ENCODE measurements at places on chromosomes 2 and 18.

DNA sequence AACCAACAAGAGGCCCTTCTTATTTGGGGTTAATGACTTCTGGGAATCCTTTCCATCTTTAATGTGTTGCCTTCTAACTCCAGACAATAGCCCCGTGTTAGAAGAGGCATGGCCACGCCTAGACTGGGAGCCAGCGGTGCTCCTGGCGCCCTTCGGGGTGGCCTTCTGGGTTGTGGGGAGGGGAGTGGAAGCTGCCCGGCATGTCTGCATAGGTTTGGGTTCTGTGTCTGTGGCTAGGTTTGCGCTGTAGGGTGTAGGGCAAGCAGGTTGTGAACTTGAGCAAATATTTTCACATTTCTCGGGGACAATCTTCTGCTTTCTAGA lies 40.4 kb downstream of the CELF4 start:
- no peak for DNase-seq

DNA sequence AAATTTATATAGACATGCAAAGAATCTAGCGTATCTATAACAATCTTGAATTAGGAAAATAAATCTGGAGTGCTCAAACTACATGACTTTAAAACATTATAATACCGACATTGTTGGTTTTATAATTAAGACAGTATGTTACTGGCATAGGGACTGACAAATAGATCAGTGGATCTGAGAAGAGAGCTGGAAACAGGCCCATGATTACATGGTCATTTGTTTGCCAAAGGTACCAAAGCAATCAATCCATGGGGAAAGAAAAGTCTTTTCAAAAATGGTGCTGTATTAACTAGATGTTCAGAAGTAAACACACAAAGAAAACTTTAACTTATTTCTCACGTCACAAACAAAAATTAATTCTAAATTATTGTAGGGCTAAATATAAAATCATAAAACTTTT lies 124.2 kb downstream of the BCL2L11 start:
- DNase-seq, result no peak

DNA sequence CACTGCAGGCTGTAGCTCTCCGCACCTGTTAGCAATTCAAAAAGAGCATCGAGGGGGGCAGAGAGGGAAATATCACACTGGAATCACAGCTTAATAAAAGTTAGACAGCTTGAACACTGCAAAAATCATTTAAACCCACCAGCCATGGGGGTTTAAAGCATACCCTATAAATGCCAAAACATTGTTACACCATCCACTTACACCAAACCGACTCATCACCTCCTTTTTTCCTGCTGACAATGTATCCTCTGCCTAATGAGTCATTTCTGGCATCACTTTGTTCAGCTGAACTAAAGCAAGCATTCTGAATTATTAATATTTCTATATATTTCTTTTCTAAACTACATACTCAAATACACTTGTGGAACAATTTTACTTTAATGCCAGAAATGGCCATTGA lies 21.6 kb downstream of the MC4R start:
- DNase-seq, result no peak

- no peak for DNase-seq
These were observed 88.6 kb upstream of the B3GNT7 start for GRCh38 chr2:231306791-231307393.

GRCh38 chr2:68134554-68134953 lies 23.1 kb upstream of the PNO1 start:
- DNase-seq, result no peak

Data from NCI-H460 (cell line).